Activated naive CD8-positive, alpha-beta T cell treated with anti-CD3 and anti-CD28 coated beads for 36 hours (primary cell): ENCODE measurements at places on chromosomes 13 and 19. TPM values are rescaled to one million over a fixed set of nuclear protein-coding genes. Genes with fewer than 3 reads are reported as not detected.

DNA sequence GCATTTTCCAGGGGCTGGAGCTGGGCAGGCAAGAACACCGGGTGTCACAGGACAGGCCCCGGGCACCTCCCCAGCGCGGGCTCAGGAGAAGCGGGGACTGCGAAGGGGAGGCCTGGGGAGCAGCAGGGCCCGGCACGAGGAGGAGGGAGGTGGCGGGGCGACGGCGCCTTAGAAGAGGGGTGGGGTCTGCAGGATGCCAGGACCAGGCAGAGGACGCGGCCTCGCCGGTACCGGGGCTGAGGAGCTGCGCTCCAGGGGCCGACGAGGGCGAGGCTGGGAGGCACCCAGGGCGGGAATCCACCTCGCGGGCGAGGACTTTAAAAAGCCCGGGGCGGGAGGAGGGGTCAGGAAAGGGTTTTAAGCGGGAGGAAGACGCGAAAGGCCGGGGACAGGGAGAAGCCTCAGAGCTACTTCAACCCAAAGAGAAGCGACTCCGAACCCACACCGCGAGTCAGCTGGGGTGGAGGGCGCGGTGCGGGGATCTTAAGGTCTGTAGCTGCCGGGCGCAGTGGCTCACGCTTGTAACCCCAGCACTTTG lies 665 bp downstream of the ZNF347 start:
- peaks cover 13% of the 10 kb centered on the region for H3K4me1 ChIP-seq
- peak overlapping the region; percentile 83 for H3K4me3 ChIP-seq
- H3K27me3 ChIP-seq: no peaks in the 10 kb centered on the region

FOSB gene
- total RNA-seq: 9.7 TPM

GRCh38 chr19:47228937-47229675 lies 1.9 kb downstream of the BBC3 start:
- no peaks in the 10 kb centered on the region for H3K27me3 ChIP-seq
- H3K36me3 ChIP-seq: peaks cover 5% of the 10 kb centered on the region
- peaks cover 31% of the 10 kb centered on the region for H3K4me1 ChIP-seq
- DNase-seq: peak; percentile 30
- H3K27ac ChIP-seq: no peak overlapping the region

TUBA3C gene
- not detected for total RNA-seq

GRCh38 chr19:16259385-16260159 lies 61.9 kb downstream of the AP1M1 start:
- peaks cover 27% of the 10 kb centered on the region for H3K4me1 ChIP-seq
- no peak overlapping the region for H3K4me3 ChIP-seq
- H3K27me3 ChIP-seq: no peaks in the 10 kb centered on the region
- H3K27ac ChIP-seq: no peak overlapping the region
- no peak for DNase-seq
- H3K36me3 ChIP-seq: no peaks in the 10 kb centered on the region

- no peak for DNase-seq
- H3K4me1 ChIP-seq: peaks cover 4% of the 10 kb centered on the region
- H3K4me3 ChIP-seq: peak overlapping the region; percentile 71
- H3K27me3 ChIP-seq: no peaks in the 10 kb centered on the region
Measured at GRCh38 chr19:6490134-6490533, 8.5 kb upstream of the DENND1C start.

- H3K4me3 ChIP-seq: no peak overlapping the region
- no peaks in the 10 kb centered on the region for H3K36me3 ChIP-seq
- H3K4me1 ChIP-seq: peaks cover 22% of the 10 kb centered on the region
- no peaks in the 10 kb centered on the region for H3K27me3 ChIP-seq
- no peak for DNase-seq
- H3K27ac ChIP-seq: no peak overlapping the region
Measured at GRCh38 chr13:29953542-29953941, 103.1 kb upstream of the UBL3 start.

TEX101 gene
- total RNA-seq: not detected
